ENCODE measurements at places on chromosomes 1 and 21.

DNA sequence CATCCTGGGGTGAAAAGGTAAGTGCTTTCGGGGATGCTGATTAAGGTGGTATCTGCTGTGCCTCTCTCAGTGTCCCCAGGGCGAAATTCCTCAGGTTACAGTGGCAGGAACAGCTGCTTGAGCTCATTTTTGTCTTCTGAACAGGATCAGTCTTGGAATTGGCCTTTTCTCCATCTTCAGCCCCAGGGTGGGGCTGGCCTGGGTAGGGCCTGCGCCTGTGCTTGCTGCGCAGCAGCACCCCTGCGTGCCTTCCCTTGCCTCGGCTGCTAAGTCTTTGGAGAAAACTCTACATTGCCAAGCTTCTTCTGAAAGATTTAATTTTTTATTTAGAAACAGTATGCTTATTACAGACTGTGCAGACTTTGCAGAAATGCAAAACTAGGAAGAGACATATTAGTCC is 41.7 kb downstream of the ADARB1 start:
- DNase-seq, result no peak

- DNase-seq, result peak; percentile 32
Observed at GRCh38 chr1:199463521-199464127, 563.9 kb upstream of the NR5A2 start.

DNA sequence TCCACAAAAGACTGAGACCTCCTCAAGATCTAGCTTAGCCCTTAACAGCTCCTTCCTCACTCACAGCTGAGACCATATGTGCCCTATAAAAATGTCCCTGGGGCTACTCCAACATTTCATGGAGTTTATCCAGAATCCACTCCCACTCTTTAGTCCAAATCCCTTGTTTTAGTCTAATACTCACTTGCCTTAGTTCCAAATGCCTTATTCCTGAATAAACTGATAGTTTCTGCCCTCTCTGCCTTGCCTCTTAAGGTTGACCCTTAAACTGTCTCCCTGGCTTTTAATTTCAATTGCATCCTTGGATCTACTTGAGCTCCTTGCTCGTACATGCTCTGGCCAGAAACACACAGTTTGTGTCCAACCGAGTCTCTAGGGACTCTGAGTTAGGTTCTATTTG is 47.3 kb upstream of the LYPLAL1 start:
- no peak for DNase-seq

- DNase-seq, result no peak
Observed at GRCh38 chr1:247627951-247628350, 22.6 kb downstream of the OR2G3 start.

GRCh38 chr1:160062230-160062532 is 7.8 kb downstream of the KCNJ10 start:
- no peak for DNase-seq

- DNase-seq, result no peak
Observed at GRCh38 chr1:68046885-68047658, 3.4 kb downstream of the DIRAS3 start.

DNA sequence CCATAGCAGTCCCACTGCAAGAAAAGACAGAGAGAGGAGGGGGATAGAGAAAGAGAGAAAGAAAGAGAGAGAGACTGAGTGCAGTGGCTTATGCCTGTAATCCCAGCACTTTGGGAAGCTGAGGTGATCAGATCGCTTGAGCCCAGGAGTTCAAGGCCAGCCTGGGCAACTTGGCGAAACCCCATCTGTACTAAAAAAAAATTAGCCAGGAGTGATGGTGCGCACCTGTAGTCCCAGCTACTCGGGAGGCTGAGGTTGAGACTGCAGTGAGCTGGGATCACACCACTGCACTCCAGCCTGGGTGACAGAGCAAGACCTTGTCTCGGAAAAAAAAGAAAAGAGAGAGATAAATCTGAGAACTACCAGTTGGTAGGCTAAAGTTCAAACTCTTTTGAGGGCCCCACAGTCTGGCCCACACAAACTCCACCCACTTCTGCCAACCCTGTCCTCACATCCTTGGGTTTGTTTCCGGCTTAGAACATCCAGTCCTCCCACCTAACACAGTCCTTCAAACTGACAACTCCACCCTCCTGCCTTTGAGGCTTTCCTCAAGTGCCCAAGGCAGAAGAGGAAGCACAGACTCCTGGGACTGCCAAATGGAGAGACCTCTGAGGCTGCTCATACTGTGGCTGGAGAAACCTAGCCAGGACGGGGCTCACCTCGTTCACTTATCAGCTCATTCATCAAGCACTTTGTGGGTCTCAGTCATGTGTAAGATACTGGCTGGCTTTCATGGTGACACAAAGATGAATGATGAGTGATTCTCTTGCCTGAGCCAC is 20.1 kb downstream of the TFAP2E start:
- DNase-seq, result no peak

DNA sequence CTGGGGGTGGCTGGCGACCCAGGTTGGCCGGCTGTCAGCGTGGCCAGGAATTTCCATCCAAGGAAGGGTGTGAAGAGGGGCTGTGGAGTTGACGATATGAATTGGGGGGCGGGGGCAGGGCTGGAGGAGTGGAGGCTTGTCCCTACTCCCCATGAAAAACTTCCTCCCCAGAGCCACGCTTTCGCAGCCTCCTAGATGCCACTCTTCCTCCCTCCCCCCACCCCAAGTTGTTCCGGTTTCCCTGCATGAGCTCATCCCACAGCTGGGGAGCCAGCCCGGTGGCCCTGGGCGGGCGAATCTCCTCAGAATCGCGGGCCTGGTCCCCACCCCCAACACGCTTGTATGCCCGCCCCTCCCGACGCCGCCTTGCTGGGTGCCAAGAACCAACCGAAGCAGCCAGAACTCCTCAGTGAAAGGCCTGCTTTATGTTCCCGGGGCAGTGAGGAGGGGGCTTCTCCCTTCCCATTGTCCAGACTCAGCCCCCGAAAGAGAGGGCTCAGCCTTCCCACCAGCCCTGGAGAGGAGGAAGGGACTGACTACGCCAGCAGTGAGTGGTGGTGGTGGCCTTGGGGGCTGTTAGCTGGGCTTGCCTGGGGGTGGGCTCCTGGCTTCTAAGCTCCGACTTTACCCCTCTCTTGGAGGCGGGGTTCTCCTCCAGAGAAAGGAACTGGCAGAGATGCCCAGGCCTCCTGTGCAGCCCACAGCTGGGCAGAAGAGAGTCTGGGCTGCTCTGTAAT is 1.8 kb upstream of the CSMD2 start:
- DNase-seq, result peak; percentile 17

DNA sequence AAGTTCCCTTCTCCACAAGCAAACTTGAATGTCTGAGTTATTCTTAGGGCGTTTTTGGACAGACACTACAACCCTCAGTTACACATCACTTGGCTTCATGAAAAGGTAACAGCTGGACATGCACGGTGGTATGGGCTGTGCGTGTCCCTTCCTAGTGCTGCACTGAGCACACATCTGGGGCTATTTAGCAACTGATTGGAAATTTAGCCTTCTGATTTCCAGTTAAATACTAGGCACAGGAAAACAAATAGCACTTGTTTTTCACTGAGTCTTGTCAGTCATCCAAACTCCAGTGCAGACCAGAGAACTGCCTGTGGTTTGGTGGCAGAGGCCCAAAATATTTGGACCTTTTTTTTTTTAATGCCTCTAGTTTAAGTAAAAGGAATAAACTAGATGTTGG is 134.7 kb downstream of the TGFBR3 start:
- peak; percentile 82 for DNase-seq

DNA sequence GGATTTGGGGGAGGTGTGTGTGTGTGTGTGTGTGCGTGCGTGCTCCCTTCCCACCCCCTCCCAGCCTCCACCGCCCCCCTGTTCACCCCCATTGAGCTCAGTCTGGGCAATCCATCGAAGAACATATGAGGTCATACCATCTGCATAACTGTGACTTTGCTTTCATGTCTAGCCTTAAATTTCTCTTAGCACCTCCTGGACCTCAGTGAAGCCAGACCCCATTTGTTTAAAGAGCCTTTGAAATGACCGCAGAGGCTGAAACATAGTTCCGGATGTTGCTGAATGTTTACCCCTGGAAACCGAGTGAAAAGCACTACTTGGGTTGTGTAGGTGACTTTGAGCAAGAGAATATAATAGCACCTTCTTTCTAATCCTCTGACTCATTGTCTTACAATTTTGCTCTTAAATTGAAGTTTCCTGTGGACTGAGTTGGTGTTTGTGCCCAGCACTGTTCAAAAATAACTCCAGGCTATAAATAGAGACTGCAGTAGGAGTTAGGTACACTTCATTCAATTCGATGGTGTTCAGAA is 75.4 kb downstream of the UBE4B start:
- peak; percentile 17 for DNase-seq

DNA sequence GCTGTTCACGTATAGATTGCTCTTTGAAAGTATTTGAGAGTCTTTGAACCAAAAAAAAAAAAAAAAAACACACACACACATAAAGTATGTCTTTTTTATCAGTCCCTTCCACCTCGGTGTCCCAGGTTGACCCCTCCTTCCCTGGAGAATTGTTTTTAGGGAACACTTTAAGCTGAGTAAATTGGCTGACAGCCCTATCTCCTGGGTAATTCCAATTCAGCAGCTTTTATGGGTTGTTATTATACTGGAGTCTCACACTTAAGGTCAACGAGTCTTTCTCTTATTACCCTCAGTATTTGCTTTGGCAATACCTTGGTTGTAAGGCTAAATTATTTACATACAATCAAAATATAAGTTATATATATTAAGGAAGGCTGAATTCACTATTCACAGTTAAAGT is 69.4 kb downstream of the SLC30A10 start:
- no peak for DNase-seq

DNA sequence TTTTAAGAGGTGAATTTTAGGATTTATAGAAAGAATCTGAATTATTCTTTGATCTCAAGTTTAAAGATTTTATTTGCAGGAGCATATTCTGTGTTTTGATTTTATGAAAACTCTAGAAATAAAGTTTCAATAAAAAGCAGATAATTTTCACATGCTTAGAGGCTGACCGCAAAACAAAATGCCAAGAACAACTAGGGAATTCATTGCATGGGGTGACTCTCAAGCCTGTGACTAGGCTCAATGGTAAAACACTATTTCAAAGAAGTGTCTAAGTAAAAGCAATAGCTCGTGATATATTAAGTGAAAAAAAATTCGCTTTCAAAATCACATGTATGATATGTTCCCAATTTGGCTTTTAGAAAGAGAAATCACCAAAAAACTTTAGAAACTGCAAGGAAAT is 49.6 kb downstream of the RPL5 start:
- no peak for DNase-seq

DNA sequence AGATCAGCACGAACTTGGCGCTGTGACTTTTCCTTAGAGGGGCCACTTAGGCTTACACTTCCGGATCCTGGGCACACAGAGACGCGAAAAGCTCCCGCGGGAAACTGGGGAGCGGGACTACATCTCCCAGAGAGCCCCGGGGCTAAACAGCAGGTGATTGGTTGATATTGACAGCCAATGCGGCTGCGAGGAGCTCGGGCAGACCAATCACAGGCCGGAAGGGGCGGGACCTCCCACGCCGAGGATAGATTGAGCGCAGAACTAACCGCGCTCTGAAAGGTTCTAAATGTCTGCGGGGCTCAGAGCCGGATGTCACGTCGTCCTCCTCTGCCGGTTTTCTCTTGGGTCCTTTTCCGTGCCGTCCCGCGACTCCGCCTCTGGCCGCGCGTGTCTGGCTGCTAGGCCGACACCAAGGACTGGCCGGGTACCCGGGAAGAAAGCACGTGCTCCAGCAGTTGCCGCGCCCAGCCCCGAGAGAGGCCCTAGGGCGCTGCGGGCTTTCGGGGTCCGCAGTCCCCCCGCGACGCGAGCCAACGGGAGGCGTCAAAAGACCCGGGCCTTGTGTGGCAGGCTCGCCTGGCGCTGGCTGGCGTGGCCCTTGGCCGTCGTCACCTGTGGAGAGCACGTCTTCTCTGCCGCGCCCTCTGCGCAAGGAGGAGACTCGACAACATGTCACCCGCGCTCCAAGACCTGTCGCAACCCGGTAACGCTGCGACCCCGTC is at the start of gene MTR:
Gene MTR, plus strand, starts transcription at position 258 of the 722 bp plus-strand sequence. Its CDS starts 412 bp downstream, at position 670.
- peak; percentile 96 for DNase-seq

DNA sequence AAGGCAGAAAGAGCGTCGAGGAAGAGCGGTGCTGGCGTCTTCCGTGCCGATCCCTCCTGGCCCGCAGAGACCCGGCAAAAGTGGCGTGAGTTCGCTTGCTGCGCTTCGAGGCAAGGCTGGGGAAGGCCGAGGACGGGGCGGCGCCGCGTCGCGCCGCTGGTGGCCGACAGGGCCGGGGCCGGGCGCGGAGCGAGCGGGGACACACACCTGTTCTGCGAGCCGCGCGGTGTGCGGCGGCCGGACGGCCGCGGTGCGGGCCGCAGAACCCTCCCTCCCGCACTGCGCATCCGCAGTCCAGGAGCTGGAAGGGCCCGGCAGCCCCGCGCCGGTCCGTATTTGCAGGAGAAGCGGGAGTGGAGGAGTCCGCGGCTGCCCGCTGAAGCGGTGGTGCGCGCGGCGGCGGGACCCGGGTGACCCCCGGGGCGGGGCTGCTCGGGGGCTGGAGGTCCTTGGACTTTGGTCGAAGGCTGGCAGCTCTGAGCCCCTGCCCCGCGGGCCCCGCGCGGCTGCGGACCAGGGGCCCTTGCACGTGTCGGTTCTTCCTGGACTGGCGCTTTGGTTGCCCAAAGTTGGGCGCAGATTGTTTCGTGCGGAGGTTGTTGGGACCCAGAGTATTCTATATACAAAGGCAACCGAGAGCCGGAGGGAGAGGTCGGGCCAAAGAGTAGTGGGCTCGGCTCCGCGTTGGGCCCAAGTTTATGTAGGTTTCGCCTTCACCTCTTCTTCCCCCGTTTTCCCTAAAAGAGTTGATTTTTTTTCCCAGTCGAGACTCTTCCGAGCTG is 2.6 kb downstream of the RNF220 start:
- no peak for DNase-seq

DNA sequence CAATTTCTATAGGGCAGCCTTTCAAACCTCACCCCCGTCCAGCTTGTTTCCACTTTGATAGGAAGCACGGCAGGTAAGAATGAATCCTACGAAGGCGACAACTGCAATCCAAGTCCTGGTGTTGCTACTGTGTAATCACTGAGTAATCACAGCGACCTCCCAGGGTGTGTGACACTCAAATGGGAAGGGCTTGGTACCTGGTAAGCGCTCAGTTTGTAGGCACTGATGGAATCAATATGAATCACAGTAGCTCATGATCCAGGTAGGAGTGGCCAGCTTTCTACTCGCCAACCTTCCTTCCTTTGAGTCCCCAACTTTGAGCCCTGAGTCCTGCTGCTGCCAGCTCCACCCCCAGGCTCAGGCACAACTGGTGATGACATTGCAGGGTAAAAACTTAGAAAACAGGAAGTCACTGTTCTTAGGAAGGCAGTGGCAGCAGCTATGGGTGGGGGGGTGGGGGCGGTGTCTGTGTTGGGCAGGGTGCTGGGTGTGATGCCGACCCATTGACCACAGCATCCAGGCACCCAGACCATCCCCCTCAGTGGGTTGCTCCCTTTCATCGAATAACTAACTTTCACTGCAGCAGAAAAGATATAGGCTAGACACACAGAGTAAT is 70.7 kb downstream of the CD247 start:
- DNase-seq, result no peak

GRCh38 chr1:244191581-244191980 is 140.5 kb downstream of the ZBTB18 start:
- no peak for DNase-seq

- no peak for DNase-seq
Observed at GRCh38 chr1:183620311-183620710, 15.3 kb downstream of the ARPC5 start.

DNA sequence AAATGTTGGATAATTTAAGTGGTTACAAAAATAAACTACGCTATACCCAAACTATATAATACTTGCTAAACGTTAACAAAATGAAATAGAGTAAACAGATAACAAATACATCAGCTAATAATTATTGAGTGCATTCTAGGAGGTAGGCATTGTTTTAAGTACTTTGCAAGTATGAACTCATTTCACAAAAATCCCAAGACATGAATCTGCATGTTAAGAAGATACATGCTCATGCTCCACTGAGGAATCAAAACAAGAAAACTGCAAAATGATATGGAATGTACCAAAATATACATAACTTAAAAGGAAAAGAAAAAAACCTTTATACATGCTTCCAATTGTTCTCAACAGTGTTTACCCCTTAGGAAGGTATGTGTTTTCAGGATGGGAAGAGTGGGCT is 2.5 kb downstream of the FRRS1 start:
- no peak for DNase-seq
